Stimulated activated CD4-positive, alpha-beta T cell treated with anti-CD3 and anti-CD28 coated beads, Interleukin-1b, Interleukin-23, amount 100 ng/mL, for 1 hour (primary cell): ENCODE measurements at places on chromosomes 1 and 21.

DNA sequence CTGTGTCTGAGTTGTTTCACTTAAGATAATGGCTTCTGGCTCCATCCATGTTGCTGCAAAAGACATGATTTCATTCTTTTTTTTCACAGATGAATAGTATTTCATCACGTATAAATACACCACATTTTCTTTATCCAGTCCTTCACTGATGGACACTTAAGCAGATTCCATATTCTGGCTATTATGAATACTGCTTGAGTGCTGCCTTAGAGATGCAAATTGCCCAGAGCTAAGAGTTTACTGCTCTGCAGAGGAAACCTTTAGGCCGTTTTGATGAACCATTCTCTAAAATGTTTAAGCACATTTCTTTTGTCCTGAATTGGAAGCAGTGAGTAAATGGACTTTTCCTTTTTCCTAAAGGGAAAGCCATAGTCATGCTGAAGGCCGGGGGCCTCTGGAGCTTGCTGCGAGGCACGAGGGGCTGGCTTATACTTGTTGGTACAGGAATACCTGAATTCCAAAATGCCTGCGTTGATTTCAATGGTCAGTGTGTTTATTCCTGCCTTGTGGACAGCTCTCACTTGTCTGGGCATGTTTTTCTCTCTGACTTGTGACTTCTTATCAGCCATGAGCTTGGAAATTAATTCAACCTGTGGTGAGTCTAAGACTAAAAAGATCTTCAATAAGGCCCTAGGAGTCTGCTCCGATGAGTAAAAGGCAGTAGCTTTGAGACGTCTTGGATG, 201.0 kb upstream of the MAP1LC3C start:
- no peak for DNase-seq

- no peak for DNase-seq
Observed at GRCh38 chr1:53325326-53326087, 2.4 kb downstream of the LRP8 start.

- DNase-seq = no peak
Observed at GRCh38 chr1:216314379-216315095, 108.7 kb downstream of the USH2A start.

DNA sequence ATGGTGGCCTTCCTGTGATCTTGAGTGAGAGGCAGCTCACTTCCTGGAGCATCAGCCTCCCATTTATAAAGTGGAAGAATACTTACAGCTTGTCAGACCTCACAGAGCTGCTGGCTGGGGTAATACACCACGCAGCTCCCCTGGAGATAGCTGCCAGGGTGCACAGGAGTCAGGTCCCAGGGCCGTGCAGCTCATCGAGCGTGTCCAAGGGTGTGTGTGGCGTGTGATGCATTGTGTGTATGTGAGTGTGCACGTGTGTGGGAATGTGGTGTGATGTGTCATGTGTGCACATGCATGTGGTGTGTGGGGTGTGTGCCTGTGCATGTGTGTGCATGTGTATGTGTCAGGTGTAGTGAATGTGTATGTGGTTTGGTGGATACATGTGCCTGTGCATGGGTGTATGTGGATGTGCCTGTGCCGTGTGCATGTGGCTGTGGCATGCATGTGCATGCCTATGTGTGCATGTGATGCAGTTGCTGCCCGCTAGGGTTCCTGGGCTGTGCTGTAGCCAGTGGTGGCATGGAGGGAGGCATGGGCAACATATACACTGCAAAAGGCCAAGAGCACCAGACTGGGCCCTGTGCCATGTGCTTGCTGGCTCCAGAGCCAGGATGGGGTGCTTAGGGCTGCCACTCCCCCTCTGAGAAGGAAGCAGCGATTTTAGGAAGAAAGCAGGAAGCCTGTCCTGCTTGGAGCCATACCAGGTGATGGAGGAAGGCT, 24.6 kb downstream of the WNT3A start:
- DNase-seq = no peak

GRCh38 chr21:45979651-45980050, 1.9 kb upstream of the COL6A1 start:
- DNase-seq = no peak

DNA sequence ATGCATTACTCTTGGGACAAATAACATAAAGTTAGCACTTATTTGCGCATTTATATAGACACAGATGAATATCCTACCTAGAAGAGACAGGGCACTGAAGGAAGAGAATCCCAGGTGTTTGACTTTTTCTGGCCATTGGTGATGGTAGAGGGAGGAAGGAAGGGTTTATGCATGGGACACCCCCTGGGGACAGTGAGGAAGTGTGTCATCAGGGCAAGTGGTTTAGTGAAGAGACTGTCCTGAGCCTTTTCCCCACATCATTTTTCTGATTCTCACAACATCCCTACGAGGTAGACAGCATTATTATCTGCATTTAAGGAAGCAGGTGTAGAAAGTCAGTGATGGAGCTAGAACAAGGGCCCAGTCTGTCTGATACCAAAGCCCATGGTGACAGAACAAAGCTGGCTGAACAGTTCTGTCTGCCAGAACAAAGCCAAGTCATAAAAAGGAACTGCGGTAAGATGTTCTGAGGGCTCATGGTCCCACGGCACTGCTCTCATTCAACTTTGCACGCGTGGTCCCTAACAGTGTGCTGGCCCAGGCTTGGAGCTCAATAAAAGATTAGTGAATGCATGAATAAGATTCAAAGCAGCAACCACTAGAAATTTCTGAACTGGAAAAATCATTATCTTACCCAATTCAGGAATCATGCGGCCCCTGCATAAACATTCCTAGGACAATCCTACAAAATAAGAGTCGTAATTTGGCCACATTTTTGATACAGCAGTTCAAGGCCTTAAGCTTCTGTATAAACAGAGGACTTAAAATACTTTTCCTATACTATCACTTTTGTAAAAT, 12.2 kb upstream of the CDC42BPA start:
- DNase-seq = no peak

DNA sequence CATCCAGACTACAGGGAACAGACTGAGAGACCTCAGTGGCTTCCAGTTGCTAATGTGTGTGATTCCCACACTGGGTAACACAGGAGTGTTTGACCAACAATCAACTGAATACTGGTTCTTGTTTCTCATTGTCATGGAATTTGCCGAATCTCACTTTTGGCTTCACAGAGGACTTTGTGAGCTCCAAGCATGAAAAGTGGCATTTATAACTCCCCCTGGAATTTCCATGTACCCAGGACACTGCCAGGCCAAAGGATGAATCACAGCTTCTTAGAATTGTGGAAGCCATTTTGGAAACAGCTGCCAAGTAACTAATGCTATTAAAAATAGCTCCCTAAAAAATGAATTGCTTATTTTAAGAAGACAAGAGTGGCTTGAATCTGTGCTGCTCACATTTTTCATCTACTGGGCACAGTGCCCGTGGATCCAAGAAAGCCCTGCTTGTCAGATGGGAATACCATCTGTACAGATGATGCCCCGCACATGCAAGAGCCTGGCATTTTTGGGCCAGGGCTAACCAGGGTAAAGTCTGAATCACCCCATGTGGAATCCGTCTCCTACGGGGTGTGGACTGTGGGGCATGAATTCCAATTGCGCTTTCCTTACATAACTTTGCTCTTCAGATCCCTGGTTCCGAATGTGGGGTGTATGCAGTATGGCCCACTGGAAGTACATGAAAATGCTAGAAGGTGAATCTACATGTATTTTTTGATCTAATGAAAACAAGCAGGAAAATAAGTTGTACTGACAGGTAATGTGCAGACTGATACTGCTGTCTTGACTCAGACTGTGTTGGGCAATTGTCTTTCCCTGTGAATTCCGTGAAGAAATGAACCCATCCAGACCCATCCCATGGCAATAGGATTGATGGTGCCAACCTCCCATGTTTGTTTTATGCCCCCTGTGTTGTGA, 487.3 kb downstream of the SIPA1L2 start:
- DNase-seq = no peak
